Hepatocyte (in vitro differentiated cells): ENCODE measurements at places on chromosomes 4 and X. TPM values are rescaled to one million over a fixed set of nuclear protein-coding genes. Genes with fewer than 3 reads are reported as not detected.

KLHL5 gene
- total RNA-seq, result 51.6 and 58.3 TPM in 2 replicates

DNA sequence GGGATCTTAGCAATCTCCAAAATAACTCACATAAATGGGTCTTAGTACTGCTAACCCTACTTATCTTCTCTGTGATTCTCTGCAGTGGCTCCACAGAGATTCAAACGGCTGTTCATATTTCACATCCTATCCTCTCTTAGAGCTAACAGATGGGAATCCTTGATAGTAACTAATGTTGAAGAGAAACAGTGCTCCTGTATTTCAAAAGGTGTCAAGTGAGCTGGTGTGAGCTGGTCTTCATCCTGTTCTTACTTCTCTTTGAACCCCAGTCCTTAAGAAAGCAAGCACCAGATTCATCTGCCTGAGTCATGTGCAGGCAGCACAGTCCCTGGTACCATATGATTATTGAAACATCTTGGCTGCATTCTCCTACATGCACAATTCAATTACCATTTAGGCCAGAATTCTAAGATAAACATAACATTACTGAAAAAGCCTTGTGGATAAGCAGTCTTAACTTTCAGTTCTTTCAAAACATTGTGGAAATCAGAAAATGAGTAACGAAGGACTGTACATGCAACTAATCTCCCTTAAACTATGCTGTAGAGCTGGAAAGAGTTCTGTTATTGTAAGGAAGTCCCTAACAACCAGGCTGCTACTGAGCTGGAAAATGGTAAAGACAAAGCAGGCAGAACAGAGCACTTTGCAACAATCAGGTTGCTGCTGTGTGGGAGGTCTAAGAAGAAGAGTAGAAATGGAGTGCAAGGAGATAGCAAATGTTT lies 153.1 kb downstream of the NPNT start:
- H3K27ac ChIP-seq, result peak overlapping the region; percentile 82
- no peaks in the 10 kb centered on the region for H3K36me3 ChIP-seq
- no peaks in the 10 kb centered on the region for H3K27me3 ChIP-seq
- peaks cover 11% of the 10 kb centered on the region for H3K4me1 ChIP-seq

CXCL11 gene
- total RNA-seq, result not detected in 2 replicates

TMSB15B gene
- total RNA-seq, result 6.6 and 6.8 TPM in 2 replicates
